ENCODE measurements at places on chromosomes 11 and 22.

DNA sequence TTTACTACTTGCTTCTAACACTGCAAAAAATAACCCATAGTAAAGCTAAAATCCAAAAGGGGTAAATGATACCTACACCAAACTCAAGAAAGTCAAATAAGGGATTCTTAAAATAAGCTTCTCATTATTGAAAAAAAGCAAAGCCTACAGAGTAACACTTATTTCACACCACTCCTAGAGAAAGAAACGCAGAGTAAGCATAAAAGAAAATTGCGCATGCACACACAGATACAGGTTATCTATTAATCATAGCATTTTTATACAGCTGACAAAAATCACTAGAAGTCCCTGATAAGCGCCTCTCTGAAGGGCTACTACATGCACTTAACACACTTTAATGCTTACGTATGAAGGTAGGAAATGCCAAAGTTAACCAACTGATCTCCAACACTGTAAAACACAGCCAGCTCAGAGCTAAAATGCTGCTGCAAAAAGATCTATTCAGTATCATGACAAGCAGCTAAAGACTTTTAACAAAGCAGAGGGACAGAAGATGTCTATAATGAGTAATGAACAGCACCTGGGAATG, 14.0 kb downstream of the RBFOX2 start:
- DNase-seq = no peak

DNA sequence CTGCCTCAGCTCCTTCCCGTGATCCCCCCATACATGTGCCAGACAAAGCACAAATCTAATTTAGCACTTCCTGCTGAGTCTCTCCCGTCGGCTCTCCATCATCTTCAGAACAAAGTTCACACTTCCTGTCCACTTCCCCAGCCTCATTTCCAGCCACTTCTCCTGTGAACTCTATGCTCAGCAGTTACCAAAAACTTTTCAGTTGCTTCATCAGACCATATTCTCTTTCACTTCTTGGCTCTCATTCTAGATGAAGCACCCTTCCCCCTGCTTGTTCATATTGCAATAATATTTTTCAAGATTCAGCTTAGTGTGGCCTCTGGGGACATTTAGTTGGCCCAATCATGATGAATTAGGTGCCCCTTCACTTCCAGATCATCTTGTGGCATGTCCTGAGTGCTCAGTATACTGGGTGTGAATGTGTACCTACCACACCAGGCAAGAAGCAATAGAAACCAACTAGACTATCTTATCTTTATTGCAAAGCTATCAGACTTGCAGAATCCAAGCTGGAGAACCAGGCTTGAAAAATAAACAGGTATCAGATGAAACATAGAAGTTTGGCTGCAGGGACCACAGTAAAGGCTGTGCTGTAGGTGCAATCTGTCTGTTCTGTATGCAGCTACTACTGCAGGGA, 115.8 kb downstream of the NXPE2 start:
- no peak for DNase-seq

DNA sequence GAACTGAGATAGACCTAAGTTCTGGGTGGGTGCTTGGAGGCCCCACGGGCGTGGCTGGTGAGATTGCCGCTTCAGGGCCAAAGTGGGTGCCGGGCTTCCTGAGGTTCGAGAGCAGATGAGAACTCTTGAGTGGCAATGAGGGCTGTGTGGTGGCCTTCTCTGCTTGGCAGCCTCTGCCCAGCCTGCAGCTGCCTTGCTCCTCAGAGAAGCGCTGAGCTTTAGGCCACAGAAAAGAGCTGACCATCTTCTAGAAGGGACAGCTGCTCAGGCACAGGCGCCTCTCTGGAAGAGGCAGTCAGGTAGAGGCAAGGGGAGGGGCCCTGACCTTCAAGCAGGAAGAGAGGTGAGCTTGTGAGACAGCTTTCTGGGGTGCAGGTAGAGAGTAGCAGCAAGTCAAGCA, 72.8 kb downstream of the MED15 start:
- DNase-seq = no peak

DNA sequence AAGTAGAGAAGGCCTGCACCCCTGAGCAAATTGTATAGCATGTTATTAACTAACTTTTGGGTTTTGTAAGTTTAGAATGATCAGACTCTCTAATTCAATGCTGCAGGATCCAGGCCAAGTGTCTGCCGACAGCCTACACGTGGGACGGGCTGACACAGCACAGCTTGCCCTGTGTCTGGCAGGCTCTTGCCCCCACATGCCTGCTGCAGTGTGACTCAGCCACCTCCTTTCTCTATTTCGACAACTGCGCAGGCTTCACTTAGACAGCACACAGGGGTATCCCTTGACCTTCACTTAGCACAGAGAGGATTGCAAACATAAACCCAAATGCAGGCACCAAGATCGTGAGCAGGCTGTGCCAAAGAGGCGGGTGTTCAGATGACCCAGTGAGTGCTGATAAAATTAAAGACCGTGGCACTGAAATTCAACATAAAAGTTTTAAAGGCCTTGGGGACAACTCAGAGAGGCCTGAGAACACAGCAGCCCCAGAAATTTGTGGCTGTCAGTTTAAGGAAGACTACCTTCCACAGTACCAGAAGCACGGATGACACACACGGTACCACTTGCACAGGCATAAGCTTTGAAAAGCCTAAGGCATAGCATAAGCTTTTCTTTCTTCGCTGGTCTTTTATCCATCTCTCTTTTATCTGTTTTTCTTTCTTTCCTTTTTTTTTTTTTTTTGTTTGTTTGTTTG, 37.8 kb downstream of the SCN3B start:
- peak; percentile 10 for DNase-seq

DNA sequence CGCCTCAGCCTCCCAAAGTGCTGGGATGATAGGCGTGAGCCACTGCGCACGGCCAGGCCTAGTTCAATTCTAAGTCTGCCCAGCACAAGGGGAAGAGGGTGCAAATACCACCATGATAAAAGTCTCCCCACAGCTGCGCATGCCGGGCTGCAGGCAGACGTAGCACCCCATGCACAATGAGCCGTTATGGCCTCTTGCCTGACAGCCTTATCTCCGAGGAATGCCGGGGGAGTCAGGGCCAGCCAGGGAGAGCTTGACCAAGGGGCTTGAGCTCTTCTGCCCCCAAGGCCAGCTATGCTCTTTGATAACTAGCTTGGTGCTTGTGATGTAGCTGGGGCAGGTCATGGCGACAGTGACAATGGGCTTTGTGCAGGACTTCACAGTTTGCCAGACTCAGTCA, 13.7 kb upstream of the SCUBE1 start:
- DNase-seq = no peak

- DNase-seq = peak; percentile 18
Measured at GRCh38 chr22:22422629-22423112, 85.9 kb downstream of the ZNF280B start.

GRCh38 chr11:86617502-86617901, 54.9 kb downstream of the ME3 start:
- no peak for DNase-seq

- DNase-seq = no peak
Measured at GRCh38 chr22:40258017-40258416, 80.3 kb downstream of the TNRC6B start.

- DNase-seq = no peak
Measured at GRCh38 chr11:109984634-109985289, 108.4 kb upstream of the ZC3H12C start.

GRCh38 chr11:38819981-38820380, 2221.9 kb upstream of the RAG2 start:
- no peak for DNase-seq

- DNase-seq = no peak
Measured at GRCh38 chr22:35978889-35979288, 49.7 kb downstream of the RBFOX2 start.

DNA sequence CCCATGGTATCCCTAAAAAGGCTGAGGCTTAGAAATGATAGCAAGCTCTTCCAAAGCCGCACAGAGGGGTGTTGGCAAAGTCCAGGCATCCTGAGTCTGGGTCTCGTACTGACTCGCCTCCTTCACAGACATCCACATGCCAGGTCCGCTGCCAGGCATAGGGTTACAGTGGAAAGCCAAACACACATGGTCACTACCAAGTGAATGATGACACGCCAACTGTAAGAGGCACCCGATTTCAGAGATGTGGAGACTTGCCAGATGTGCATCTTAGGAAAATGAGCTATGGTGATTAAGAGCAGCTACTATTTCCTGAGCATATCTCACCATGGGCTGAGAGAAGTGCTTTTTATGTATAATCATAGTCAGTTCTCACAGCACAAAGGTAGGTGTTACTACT, 314.9 kb downstream of the MIAT start:
- DNase-seq = no peak

DNA sequence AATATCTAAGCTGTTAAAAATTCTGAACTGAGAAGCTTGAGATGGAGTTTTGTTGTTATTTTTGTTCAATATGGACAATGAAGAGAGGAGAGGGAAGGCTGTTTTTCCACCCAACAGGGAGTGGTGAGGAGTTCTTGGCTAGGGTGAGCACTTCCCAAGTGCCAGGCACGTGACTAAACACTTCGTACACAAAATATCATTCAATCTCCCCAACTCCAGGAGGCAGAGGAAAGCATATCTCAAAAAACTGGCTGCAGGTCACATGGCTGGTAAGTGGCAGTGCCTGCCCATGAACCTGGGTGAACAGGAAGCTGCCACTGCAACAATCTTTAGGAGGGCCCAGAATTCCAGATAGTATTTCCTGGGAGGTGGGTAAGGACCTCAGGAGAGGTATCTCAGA, 11.6 kb downstream of the ELF5 start:
- no peak for DNase-seq

DNA sequence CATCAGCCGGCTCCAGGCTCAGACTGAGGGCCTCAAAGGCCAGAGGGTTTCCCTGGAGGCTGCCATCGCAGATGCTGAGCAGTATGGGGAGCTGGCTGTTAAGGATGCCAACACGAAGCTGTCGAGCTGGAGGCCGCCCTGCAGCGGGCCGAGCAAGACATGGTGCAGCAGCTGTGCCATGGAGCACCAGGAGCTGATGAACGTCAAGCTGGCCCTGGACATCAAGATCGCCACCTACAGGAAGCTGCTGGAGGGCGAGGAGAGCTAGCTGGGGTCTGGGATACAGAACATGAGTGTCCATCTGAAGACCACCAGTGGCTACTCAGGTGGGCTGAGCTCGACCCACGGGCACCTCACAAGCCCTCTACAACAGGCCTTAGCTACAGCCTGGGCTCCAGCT, 4.0 kb upstream of the SCUBE2 start:
- no peak for DNase-seq

DNA sequence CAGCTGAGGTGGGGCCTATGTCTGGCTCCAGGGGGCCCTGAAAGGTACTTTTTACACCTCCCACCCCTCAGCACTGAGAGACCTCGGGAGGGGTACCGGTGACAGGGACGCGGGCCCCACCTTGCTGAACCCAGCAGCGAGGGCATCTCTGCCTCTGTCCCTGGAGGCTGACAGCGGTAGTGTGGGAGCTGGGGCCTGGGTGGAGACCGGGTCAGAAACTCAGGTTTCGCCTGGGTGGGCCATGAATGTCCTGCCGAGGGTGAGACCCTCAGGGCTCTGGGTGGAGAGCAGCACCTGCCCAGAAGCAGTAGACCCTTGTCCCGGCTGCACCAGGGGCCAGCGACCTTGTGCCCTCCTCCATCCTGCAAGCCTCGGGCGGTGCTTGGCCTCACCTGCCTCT, 22.2 kb downstream of the PTDSS2 start:
- no peak for DNase-seq

DNA sequence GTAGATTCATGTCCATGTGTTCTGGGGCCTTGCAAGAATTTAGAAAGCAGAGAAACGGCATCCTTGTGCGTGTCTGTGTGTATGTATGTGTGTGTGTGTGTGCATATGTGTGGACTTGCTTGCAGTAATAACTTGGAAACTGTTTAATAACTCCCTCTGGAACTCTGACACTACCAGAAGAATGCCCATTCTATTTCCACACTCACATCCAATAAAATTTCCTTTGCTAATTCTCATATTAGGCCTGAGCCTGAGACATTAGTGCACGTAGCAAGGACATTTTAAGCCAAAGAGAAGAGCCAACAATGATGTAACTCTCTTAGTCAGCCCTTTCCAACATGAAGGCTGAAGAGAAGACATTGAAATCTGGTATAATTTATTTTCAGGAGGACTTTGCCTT, 3.2 kb downstream of the OR4D6 start:
- no peak for DNase-seq

GRCh38 chr22:42717197-42717928, 3.3 kb downstream of the A4GALT start:
- no peak for DNase-seq

- no peak for DNase-seq
Measured at GRCh38 chr22:25368271-25368670, 148.8 kb downstream of the CRYBB2 start.

DNA sequence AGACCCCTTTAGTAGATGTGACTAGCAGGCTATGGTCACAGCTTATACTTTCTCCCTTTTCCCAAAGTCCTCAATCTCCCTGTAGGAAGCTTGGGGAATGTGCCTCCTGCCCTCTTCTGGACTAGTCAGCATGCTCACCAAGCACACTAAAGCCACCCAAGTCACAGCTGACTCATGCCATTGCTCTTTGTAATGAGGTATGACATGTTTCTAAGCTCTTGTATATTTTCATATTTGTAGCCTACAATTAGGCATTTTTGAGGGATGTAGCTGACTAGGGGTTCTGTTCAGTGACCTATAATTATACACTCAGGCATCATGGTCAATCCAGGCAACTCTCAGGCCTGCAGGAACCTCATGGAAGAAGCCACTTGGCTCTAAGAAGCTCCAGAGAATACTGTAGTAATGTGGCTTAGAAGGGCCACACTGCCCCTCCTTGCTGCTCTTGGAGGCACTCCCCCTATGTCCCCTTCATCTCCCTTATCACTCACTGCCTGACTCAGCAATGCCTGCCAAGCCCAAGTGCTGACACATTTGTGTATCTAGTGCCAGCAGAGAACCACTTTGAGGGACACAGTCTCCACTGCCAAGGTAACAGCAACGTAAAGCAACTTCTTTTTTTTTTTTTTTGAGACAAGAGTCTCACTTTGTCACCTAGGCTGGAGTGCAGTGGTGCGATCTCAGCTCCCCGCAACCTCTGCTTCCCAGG, 86.2 kb downstream of the RPL27A start:
- DNase-seq = no peak

- no peak for DNase-seq
Measured at GRCh38 chr11:85619499-85619898, 7.6 kb downstream of the DLG2 start.

DNA sequence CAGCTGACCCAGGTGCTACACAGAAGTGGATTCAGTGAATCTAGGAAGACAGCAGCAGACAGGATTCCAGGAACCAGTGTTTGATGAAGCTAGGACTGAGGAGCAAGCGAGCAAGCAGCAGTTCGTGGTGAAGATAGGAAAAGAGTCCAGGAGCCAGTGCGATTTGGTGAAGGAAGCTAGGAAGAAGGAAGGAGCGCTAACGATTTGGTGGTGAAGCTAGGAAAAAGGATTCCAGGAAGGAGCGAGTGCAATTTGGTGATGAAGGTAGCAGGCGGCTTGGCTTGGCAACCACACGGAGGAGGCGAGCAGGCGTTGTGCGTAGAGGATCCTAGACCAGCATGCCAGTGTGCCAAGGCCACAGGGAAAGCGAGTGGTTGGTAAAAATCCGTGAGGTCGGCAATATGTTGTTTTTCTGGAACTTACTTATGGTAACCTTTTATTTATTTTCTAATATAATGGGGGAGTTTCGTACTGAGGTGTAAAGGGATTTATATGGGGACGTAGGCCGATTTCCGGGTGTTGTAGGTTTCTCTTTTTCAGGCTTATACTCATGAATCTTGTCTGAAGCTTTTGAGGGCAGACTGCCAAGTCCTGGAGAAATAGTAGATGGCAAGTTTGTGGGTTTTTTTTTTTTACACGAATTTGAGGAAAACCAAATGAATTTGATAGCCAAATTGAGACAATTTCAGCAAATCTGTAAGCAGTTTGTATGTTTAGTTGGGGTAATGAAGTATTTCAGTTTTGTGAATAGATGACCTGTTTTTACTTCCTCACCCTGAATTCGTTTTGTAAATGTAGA, 1.7 kb downstream of the MALAT1 start:
- no peak for DNase-seq

- no peak for DNase-seq
Measured at GRCh38 chr22:39960791-39961746, 872 bp downstream of the TMA7B start.

Data from DMS 273 treated with DMSO at 0.1 percent for 48 hours (cell line).